Esophagus muscularis mucosa (tissue), 4 donors: ENCODE measurements at places on chromosomes 7 and 10. TPM values are rescaled to one million over a fixed set of nuclear protein-coding genes. Genes with fewer than 3 reads are reported as not detected.

Gene ASZ1
- not detected for total RNA-seq

Gene HGF
- 5.9 TPM for total RNA-seq

GRCh38 chr7:133945497-133945896 is 181.6 kb upstream of the LRGUK start:
- DNase-seq: no peak

- no peak for DNase-seq
Measured at GRCh38 chr10:119135513-119135881, 30.0 kb downstream of the SFXN4 start.

- DNase-seq: no peak
Measured at GRCh38 chr7:44738051-44738723, 10.5 kb upstream of the ZMIZ2 start.

Gene PAX4
- total RNA-seq: not detected

DNA sequence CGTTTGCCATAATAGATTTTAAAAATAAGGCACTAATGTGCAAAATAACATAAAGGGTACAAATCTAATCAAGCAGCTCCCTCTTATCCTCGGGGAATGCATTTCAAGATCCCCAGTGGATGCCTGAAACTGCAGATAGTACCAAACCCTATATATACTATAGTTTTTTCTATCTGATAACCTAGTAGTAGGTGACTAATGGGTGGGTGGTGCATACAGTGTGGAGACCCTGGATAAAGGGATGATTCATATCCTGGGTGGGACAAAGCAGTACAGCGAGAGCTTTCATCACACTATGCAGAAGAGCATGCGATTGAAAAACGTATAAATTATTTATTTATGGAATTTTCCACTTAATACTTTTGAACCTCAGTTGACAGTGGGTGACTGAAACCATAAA is 464.5 kb downstream of the GRID1 start:
- no peak for DNase-seq

GRCh38 chr7:18228686-18229085 is 201.0 kb upstream of the PRPS1L1 start:
- no peak for DNase-seq
